ENCODE measurements at places on chromosomes 11 and 22. TPM values are rescaled to one million over a fixed set of nuclear protein-coding genes. Genes with fewer than 3 reads are reported as not detected.

Gene SHANK3
- not detected for total RNA-seq

Gene OR52I2
- not detected for total RNA-seq

Gene HBB
- total RNA-seq: not detected

Gene TRPC6
- total RNA-seq: not detected
